ENCODE measurements at places on chromosomes 1 and 21.

DNA sequence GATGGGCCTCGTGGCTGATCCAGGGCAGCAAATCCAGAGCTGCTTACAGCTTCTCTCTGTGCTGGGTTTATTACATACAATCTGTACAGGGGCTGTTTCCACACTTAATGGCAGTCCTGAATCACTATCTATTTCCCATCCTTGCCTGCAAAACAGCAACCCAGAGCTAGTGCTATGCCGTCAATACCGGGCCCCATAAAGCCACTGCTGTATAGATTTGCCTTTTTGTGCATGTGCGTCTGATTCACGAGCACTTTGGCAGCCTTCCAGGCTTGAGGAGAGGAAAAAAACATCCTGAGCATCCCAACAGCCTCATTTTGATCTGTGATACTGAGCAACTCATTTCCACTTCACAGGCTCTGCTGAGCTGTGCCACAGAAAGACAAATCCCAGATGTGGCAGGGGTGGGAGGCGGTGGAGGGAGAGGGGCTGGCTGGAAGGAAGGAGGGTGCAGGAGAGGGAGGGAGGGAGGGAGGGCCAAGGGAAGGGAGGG lies 65.2 kb upstream of the TARBP1 start:
- peak; percentile 85 for DNase-seq

DNA sequence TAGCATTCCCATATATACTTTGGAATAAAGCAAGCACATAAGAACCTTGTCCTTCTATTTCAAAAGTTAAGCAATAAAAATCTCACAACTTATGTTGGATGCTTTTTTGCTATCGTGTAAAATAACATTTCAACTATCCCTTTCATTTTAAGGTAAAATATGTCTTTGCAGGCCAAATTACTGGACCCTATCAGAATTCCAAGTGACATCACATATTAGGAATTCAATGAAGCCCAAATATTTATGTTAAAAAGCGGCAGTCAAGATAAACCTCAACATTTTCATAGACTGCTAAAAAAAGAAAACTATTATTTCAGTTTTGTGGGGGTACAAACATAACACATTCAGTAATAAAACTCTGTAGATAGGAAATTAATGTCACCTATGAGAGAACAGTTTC lies 252.0 kb downstream of the KCTD3 start:
- no peak for DNase-seq

DNA sequence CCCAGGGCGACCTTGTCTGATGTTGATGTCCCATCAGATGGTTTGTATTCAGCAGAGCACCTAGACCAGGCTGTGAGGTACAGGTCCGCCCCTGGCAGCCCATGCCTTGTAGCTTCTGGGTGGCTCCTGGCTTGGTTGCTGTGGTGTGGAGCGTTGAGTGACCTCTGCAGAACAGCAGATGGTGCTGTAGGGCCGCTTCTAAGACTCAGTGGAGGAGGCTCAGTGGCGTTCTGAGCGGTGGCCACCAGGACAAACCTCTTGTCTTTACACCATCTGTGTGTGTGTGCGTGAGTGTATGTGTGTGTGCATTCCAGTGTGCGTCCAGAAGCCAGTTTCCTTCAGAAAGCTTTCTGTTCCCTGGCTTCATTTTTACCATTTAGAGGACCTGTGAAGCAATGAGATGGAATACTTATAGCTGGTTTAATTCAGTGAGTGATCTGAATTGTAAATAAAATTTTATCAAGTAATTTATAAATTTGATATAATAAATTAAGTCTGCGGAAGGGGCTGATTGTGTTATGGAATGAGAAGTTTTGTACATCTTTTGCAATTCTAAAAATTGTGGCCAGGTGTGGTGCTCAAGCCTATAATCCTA lies 66.1 kb downstream of the ADARB1 start:
- DNase-seq, result peak; percentile 87

- DNase-seq, result no peak
Observed at GRCh38 chr21:42027085-42027821, 17.1 kb upstream of the ZBTB21 start.

GRCh38 chr1:3971981-3972380 lies 71.9 kb upstream of the C1orf174 start:
- no peak for DNase-seq

- DNase-seq, result no peak
Observed at GRCh38 chr1:101005183-101005582, 20.4 kb downstream of the DPH5 start.

GRCh38 chr1:65317866-65318653 lies 8.7 kb downstream of the DNAJC6 start:
- DNase-seq, result no peak

- DNase-seq, result no peak
Observed at GRCh38 chr1:17966341-17966740, 141.3 kb upstream of the IGSF21 start.

DNA sequence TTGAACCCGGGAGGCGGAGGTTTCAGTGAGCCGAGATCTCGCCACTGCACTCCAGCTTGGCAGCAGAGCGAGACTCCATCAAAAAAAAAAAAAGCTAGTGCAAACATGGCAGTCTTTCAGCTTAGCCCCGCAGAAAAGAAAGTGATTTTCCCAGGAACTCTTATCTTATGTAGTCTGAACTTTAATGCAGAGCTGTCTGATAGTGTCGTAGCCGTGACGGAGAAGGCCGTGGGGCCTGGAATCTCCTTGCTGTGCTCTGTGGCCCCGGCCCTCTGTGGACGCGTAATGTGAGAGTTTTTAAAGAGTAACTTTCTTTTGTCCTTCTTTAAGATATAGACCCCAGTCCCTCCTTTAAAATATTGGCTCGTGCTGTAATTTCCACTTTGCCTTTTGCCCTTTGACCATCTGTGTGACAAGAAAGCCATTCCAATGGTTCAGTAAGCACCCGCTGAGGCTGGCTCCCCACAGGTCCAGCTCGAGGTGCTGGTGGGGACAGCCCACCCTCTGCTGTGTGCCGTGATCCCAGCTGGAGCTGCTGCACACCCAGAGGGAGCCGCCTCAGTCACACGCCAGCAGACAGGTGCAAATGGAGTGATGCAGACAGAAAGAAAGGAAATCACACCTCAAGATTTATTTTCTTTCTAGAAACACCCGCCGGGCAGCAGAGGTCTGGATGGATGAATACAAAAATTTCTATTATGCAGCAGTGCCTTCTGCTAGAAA lies 164.0 kb downstream of the PGBD5 start:
- DNase-seq, result no peak

DNA sequence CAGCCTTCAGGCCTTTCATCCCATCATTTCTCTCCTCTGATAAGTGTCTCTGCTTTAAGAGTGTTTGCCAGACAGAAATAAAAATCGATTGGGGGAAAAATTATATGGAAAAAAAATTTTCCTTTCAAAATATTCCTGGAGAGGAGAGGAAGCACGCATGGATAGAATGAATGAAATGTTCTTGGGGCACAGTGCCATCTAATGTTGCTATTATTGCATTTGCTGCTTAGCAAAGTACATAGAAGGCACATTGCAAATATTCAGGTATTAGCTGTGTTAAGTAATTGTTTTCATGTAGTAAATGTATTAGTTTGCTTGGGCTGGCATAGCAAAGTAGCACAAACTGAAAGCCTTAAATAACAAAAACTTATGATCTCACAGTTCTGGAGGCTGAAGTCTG lies 18.1 kb downstream of the B3GALT5 start:
- no peak for DNase-seq

- DNase-seq, result no peak
Observed at GRCh38 chr1:38213646-38214434, 167.2 kb upstream of the POU3F1 start.

DNA sequence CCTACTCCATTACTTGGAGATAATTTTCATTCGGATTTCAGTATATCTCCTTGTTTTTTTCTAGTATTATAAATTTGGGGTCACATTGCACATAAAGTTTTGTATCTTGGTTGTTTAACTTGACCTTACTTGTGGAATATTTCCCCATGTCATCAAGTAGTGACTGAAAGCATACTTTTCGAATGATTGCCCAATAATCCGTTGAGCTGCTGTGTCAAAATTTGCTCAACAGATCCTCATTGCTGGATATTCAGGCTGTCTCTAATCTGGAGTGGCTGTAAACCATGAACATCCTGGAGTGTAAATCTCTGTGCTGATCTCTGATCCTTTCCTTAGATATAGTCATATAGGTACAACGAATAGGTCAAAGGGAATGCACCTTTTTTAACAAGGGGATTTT lies 4.9 kb downstream of the NIPAL3 start:
- DNase-seq, result peak; percentile 40

- DNase-seq, result peak; percentile 16
Observed at GRCh38 chr1:116257836-116258235, 115.2 kb upstream of the ATP1A1 start.

GRCh38 chr1:179228783-179229213 lies 679 bp downstream of the ABL2 start:
- peak; percentile 34 for DNase-seq

- no peak for DNase-seq
Observed at GRCh38 chr1:10553118-10553517, 78.4 kb downstream of the PEX14 start.

DNA sequence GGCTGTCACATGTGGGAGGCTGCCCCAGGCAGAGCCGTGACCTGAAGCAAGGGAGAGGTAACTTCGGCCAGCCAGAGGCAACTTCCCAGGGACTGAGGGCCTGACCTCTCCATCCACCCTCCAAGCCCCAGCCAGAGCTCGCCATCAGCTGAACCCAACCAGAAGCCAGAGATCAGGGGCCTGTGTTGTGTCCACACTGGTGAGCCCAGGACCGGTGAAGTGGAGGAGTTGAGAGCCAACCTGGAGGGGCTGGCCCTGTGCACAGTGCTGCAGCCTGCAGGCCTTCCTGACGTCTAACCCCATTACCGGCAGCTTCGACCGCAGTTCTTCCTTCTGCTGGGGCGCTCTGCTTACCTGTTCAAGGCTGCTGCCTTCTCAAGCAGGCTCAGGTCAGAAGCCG lies 19.6 kb upstream of the PDE9A start:
- no peak for DNase-seq

GRCh38 chr1:208254862-208255261 lies 10.7 kb upstream of the PLXNA2 start:
- no peak for DNase-seq

- no peak for DNase-seq
Observed at GRCh38 chr1:184356891-184357290, 29.9 kb upstream of the C1orf21 start.

DNA sequence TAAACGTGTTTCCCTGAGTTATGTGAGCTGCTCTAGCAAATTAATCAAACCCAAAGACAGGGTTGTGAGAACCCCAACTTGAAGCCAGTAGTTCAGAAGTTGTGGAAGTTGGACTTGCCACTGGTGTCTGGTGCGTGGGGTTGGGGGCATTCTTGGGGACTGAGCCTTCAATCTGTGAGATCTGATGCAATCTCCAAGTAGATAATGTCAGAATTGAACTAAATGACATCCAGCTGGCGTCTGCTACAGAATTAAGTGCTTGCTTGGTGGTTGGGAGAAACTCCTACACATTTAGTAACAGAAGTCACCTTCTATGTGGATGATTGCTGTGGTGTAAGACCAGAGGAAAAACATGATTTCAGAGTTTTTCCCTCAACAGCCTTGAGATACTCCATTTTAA lies 207.4 kb downstream of the FGGY start:
- no peak for DNase-seq

DNA sequence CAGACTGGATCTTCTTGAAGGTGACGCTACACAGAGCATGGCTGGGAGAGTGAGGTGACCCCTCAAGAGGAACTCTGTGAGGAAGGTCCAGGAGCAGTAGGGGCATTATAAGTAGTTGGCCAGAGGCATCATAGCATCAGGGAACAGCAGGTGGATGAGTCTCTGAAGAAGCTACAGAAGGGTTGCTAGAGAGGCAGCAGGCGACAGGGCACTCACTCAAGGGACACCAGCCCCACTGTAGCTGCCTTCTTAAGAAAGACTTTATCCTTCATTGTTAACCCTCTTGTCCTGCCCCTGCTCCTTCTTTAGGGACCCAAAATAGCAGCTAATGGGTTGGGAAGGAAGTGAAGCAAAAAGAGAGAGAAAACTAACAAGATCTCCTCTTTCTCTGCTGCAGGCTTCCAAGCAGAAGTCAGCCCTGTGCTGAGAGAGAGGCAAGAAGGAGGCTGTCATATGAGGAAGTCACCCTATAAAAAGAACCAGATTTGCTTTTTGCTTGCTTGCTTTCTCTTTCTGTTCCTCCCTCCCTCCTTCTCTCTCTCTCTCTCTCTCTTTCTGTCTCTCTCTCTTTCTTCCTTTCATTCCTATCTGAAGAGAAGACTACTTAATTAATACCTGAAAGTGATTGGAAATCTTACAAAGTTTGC lies 7.7 kb upstream of the CD5L start:
- peak; percentile 64 for DNase-seq
